ENCODE measurements at places on chromosomes 13 and 19.

- DNase-seq = no peak
Measured at GRCh38 chr19:42455621-42456081, 12.9 kb upstream of the CXCL17 start.

DNA sequence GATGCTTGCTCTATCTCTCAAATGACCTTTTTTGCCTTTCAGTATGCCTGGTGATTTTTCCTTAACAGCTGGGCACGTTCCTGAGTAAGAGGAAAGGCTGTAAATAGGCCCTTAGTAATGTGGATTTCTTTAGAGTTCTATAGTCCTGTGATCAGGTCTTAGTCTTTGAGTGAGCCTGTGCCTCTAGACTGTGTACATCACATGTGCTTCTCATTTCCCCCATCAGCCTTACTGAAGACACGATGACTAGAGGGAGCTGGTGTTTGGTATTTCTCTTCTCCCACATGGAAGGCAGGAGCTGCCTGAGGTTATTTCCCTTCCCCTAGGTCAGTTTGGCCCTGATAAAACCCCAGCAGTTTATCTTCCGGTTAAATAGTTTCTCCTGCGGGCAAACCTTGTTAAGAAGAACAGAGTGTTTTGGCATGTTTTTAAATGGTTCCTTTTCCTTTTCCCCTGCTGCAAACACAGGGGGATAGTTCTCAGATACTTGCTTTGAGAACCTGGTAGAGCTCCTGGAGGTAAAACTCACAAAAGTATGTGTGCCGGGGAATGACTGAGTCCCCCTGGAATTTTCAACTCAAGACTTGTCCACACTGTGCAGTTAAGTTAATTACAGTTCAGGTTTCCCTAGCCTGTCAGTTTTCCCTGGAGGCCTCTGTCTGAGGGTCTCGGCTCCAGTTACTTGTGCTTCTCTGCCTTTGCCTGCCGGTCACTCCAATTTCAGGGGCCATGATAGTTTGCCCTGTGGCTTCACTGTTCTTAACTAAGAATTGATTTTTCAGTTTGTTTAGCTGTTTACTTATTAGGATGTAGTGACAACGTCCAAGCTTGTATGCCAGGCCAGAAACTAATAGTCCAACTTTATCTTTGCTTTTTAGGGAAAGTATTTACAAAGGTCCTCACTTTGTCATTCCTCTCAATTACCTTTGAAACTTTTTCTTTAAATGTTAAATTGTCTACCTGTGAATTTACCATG, 94.4 kb downstream of the URI1 start:
- no peak for DNase-seq

DNA sequence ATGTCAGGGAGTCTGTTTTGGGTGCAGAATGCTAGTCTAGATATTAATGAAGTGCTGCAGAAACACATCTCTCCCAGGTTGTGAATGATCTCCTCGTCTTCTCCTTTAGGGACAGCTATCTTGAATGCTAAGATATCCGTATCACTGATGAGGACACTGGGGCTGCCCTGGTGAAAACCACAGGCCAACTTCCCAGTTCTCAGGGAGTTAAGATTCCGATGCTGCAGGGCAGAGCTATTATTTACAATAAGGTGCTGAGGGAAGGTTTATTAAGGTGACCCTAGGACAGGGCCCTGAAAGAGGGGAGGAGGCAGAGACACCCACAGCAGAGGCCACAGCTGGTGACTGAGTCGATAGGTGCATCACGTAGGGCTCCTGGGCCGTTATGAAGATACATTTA, 66.1 kb downstream of the TNFRSF19 start:
- DNase-seq = no peak

GRCh38 chr13:110183910-110184309, 123.0 kb downstream of the COL4A1 start:
- DNase-seq = no peak

GRCh38 chr13:50131920-50132903, 117.0 kb downstream of the KCNRG start:
- no peak for DNase-seq

DNA sequence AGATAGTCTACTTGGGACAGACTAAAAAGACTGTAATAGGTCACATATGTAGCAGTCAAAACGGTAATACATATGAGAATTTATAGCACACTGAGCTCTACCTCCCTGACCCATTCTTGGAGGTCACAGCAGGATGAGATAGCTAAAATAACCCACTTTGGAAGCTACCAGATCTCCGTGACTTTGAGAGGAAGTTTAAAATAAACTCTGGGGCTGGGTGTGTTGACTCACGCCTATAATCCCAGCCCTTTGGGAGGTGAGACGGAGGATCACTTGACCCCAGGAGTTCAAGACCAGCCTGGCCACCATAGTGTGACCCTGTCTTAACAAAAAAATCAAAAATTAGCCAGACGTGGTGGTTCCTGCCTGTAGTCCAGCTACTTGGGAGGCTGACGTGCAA, 45.3 kb downstream of the DHRS12 start:
- DNase-seq = no peak

GRCh38 chr19:42280815-42281145, 11.7 kb downstream of the CIC start:
- no peak for DNase-seq

DNA sequence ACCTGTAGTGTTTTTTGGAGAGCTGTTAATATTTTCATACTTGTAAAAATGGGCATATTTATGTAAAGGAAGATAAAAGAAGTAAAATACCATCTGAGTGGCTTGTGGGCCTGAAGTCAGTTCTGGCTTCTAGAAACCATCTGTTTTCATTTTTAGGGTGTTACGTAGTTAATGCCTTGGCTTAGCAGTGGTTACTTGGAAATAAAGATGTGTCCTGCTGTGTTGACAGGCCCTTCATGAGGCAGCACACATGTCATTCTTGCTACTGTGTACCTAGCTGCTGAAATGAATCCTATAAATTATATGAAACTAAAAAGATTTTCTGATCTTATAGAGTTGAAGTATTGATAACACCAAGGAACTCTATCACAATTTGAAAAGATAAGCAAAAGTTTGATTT, 16.0 kb downstream of the ILF3 start:
- no peak for DNase-seq

DNA sequence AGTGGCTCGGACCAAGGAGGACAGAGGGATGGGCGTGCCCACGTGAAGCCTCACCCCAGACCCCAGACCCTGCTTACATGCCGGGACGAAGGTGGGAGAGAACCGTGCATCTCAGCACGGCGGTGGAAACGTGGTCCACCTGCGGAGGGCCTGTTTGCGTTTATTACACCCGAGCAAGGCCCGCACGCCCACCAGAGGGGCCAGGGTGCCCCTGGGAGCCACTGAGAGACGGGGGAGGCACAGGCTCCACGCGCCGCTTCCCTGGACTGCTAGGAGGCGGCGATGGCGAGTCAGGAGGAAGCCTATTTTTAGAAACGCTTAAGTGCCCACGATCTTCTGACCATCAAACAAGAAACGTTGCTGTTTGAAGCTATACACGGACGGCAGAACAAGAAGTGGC, 80.7 kb downstream of the ATP11A start:
- no peak for DNase-seq

DNA sequence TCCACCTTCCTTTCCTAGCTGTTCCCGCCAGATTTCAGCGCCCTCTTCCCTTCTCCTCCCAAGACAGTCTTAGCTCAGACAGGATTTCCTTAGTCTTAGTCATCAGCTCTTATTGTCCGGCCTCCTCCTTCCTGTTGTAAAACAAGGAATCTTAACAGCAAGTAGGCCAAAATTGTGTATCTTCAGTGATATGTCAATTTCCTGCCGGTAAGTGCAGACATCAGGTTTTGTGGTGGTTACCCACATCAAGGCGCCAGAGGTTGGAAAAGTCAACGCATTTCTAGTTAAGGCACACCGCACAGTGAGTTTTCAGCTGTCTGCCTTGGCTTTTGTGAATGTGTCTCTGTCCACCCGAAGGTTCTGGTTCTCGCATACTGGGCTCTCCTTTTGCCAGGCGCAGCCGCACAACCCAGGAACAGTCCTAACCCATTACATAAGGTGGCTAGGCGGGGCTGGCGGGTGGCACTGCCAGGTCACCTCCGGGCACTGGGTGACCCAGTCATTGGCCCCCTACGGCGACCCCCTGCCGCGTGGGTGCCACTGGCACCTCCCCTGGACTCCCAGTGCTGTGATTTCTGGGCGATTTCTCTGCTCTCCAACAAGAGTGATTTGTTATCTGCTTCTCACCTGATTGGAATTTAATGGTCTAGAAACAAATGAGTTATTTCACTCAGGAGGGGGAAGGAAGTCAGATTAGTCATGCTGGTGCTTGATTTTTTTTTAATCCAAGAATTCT, 12.9 kb downstream of the COL4A2 start:
- DNase-seq = no peak

- DNase-seq = no peak
Measured at GRCh38 chr13:77868717-77869116, 49.9 kb downstream of the EDNRB start.

DNA sequence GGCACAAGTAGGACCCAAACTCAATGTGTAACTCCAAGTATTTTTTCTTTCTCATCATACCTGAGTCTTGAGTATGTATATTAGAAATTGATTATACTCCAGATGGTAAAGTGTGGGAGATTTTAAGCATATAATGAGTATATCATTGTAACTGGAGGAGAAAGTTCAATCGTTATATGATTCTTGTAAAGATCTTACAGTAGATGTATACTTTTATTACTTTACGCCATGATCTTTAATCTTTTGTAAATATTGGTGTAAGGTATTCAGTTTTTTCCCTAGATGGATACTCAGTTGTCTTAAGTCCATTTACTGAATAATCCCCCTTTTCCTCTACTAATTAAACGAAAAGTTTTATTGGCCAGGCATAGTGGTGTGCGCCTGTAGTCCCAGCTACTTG, 25.2 kb downstream of the PAN3 start:
- DNase-seq = no peak

DNA sequence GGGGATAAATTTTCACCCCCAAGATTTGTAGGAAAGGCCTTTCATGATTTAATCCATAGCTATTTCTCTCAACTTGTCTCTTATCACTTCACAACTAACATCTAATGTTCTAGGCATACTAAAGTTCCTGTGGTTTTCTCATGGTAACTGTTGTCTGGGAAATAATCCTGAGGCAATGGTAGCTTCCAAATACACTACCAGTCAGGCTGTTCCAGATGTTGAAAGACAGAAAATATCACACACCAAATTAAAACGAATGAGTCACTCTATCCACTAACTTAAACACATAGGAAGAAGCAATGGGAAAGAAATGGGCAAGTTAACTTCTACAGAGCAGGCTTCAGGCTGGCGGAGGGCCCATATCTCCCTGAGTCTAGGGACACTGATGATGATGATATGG, 77.7 kb upstream of the MYO16 start:
- no peak for DNase-seq

DNA sequence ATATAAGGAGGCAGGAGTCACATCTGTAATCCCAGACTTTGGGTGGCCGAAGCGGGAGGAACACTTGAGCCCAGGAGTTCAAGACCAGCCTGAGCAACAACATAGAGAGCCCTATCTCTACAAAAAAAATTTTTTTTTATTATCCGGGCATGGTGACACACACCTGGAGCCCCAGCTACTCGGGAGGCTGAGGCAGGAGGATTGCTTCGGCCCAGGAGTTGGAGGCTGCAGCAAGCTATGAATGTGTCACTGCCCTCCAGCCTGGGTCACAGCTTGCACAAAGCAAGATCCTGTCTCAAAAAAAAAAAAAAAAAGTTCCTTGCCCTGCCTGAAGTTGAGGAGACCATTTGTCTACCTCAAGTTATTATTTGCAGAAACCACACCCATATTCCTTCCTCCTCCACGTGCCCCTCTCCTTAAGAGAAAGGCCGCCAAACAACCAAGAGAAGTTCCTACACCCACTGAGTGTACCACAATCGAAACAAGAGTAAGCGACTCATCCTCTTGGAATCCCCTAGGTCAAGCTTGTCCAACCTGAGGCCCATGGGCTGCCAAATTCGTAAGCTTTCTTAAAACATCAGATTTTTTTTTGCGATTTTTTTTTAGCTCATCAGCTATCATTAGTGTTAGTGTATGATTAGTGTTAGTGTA, 2.2 kb downstream of the ABCC4 start:
- DNase-seq = no peak

DNA sequence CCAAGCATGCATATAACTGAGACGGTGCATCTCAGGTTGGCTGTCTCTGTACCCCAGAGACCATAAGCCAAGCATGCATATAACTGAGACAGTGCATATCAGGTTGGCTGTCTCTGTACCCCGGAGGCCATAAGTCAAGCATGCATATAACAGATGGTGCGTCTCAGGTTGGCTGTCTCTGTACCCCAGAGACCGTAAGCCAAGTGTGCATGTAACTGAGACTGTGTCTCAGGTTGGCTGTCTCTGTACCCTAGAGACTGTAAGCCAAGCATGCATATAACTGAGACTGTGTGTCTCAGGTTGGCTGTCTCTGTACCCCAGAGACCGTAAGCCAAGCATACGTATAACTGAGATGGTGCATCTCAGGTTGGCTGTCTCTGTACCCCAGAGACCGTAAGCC, 30.8 kb downstream of the NLRP4 start:
- DNase-seq = no peak
